ENCODE measurements at places on chromosomes 7 and 10. TPM values are rescaled to one million over a fixed set of nuclear protein-coding genes. Genes with fewer than 3 reads are reported as not detected.

The TACR2 gene
- total RNA-seq = not detected

The RTKN2 gene
- total RNA-seq = 1.00 TPM

The SLC26A3 gene
- total RNA-seq = not detected

The PIK3AP1 gene
- total RNA-seq = 0.74 TPM

The FAM25A gene
- total RNA-seq = not detected

The MTPN gene
- 115 TPM for total RNA-seq

The PIK3CG gene
- total RNA-seq = 0.09 TPM

The KAZALD1 gene
- total RNA-seq = 18.2 TPM

The PTTG1IP2 gene
- total RNA-seq = not detected

The OR2A12 gene
- not detected for total RNA-seq

The ZPBP gene
- total RNA-seq = not detected

The C10orf67 gene
- total RNA-seq = 0.14 TPM

The NSMCE4A gene
- 16.5 TPM for total RNA-seq

The TLX1 gene
- not detected for total RNA-seq

The ACTR3C gene
- 1.6 TPM for total RNA-seq

The FAM25C gene
- total RNA-seq = not detected

The OIT3 gene
- total RNA-seq = 0.18 TPM

The FAM20C gene
- total RNA-seq = 66.7 TPM

The PON1 gene
- total RNA-seq = not detected

The IFIT2 gene
- 3.1 TPM for total RNA-seq

The SPDYE5 gene
- not detected for total RNA-seq

The CCDC7 gene
- 13.7 TPM for total RNA-seq

The SEC24C gene
- 54.3 TPM for total RNA-seq

The ZNF488 gene
- total RNA-seq = not detected

The PODXL gene
- total RNA-seq = 0.83 TPM

The TMEM176A gene
- 1.1 TPM for total RNA-seq

The KIAA1549 gene
- 1.4 TPM for total RNA-seq

The DYNC1I1 gene
- 0.83 TPM for total RNA-seq

The KLF14 gene
- not detected for total RNA-seq

The TRPV6 gene
- total RNA-seq = not detected

The CYP2E1 gene
- 0.37 TPM for total RNA-seq

The ABCC2 gene
- total RNA-seq = 1.6 TPM

The ICA1 gene
- under 0.01 TPM for total RNA-seq

The OLAH gene
- 0.09 TPM for total RNA-seq

The SLC18A3 gene
- not detected for total RNA-seq

The PYROXD2 gene
- 14.5 TPM for total RNA-seq

The FGFBP3 gene
- 0.28 TPM for total RNA-seq

The NEUROG3 gene
- not detected for total RNA-seq

The CABCOCO1 gene
- 0.83 TPM for total RNA-seq

The CLRN3 gene
- total RNA-seq = not detected

The TDRD1 gene
- 0.83 TPM for total RNA-seq

The NSUN5 gene
- total RNA-seq = 15.2 TPM

Data from smooth muscle cell of bladder (primary cell).